ENCODE measurements at places on chromosomes 1 and 21.

GRCh38 chr1:7642418-7642704 is 128.7 kb upstream of the VAMP3 start:
- DNase-seq, result no peak

- DNase-seq, result no peak
Observed at GRCh38 chr1:20250340-20250989, 40.2 kb upstream of the VWA5B1 start.

DNA sequence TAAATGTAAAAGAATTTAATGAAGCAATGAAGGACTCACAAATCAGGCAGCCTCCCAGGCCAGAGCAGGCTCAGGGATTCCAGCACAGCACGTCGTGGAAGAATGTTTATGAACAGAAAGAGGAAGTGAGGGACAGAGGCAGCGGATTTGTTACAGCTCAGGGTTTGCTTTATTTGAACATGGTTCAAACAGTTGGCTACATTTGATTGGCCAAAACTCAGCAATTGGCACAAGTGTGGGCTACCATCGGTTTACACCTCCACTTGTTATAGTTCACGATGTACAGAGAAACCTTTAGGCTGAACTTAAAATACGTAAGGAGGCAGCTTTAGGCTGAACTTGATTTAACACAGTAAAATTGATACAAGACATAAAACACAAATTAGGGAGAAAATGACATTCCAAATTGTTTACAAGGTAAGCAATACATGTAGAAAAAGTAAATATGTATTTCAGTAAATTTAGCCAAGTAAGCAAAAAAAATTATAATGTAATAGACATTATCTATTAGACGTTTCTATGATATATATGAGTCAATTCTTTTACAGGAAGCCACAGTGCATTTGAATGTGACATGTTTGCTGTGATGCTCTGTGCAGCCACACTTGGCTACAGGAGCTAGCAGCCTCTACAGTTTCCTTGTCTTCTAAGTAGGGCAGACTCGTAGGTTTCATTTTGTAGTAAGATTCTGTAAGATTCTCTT is 126.5 kb downstream of the ADSS2 start:
- DNase-seq, result no peak

DNA sequence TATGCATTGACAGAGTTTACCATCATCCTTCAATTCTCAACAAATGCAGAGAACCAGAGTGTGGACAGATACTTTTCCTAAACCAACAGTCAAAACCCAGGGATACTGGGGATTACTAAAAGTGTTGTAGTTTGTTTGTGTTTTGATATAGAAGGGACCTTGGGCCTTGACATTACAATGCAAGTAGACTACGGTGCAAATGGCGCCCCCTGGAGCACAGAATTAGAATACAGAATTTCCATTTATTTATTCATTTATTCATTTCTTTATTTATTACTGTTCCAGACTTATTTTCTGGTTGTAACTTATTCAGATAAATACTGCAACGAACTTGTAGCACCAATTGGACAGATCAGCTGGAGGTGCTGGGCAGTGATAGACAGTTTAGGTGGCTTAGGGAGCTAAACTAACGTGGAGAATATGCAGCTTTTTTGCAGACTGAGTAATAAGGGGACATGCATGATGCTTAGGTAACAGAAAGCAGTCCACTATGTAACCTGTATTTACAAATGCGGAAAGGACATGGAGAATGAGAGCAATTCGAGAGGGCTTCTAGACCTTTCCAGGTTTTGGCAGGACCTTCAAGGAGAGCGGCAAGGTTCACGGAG is 42.6 kb downstream of the KIRREL1 start:
- DNase-seq, result no peak

- no peak for DNase-seq
Observed at GRCh38 chr1:94153133-94153532, 32.2 kb upstream of the ABCA4 start.

GRCh38 chr1:100354971-100355394 is 2.7 kb downstream of the CDC14A start:
- no peak for DNase-seq

DNA sequence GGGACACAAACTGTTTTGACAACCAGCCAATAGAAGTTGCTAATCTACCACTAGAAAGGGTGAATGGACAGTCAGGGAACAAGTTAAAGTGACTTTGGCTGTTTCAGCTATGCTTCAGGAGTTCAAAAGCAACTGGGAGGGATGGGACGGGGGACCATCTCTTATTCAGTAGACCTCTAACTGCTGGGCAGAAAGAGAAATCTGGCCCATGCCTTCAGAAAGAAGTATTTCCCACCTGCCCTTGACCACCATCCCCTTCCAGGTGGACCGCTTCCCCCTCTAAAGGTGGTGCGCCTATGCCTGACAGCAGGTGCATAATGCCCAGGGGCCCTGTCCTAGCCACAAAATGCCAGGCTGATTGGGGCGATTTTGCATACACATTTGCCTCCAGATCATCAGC is 5.2 kb downstream of the ITPKB start:
- no peak for DNase-seq
